ENCODE measurements at places on chromosomes 3 and 15.

- H3K27me3 ChIP-seq = no peaks in the 10 kb centered on the region
- DNase-seq = no peak
- no peak overlapping the region for H3K4me3 ChIP-seq
Observed at GRCh38 chr15:63283126-63283525, 5.7 kb downstream of the APH1B start.

- no peak for DNase-seq
- H3K4me1 ChIP-seq = no peaks in the 10 kb centered on the region
- no peak overlapping the region for H3K27ac ChIP-seq
- no peaks in the 10 kb centered on the region for H3K27me3 ChIP-seq
- H3K36me3 ChIP-seq = no peaks in the 10 kb centered on the region
Observed at GRCh38 chr15:94253742-94254141, 22.4 kb downstream of the MCTP2 start.

GRCh38 chr3:189897406-189897805 lies 223.3 kb downstream of the P3H2 start:
- H3K4me1 ChIP-seq = no peaks in the 10 kb centered on the region
- no peaks in the 10 kb centered on the region for H3K27me3 ChIP-seq
- no peaks in the 10 kb centered on the region for H3K36me3 ChIP-seq

GRCh38 chr3:23094412-23094811 lies 108.7 kb upstream of the UBE2E2 start:
- no peak for DNase-seq
- no peaks in the 10 kb centered on the region for H3K27me3 ChIP-seq
- no peak overlapping the region for H3K27ac ChIP-seq
- H3K4me3 ChIP-seq = no peak overlapping the region
- no peaks in the 10 kb centered on the region for H3K36me3 ChIP-seq

DNA sequence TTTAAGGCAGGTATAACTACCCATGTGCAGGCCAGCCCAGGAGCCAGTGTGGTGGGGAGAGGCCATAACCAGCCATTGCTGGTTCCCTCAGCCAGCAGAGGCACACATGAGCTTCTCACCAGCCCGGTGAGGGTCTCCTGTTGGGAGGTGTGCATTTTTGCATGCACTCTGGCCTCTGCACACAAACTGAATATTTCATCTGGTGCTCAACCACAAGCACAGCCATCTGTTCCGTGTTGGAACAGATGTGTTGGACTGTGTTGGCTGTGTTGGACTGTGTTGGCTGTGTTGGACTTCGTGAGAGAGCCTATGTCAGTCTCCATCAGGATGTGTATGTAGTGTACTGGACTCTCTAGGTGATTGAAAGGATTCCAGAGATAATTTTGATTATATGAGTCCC lies 67.2 kb downstream of the RPL39L start:
- no peak overlapping the region for H3K27ac ChIP-seq
- H3K27me3 ChIP-seq = no peaks in the 10 kb centered on the region
- H3K36me3 ChIP-seq = peaks cover 34% of the 10 kb centered on the region
- no peak for DNase-seq

- no peak for DNase-seq
- no peak overlapping the region for H3K27ac ChIP-seq
- no peak overlapping the region for H3K4me3 ChIP-seq
- H3K36me3 ChIP-seq = no peaks in the 10 kb centered on the region
- no peaks in the 10 kb centered on the region for H3K27me3 ChIP-seq
- no peaks in the 10 kb centered on the region for H3K4me1 ChIP-seq
Observed at GRCh38 chr15:98826658-98827057, 178.3 kb downstream of the IGF1R start.
